ENCODE measurements at places on chromosomes 3 and 15. TPM values are rescaled to one million over a fixed set of nuclear protein-coding genes. Genes with fewer than 3 reads are reported as not detected.
A peak's percentile ranks its signal among the peaks of the same experiment; 100 is the strongest.

DNA sequence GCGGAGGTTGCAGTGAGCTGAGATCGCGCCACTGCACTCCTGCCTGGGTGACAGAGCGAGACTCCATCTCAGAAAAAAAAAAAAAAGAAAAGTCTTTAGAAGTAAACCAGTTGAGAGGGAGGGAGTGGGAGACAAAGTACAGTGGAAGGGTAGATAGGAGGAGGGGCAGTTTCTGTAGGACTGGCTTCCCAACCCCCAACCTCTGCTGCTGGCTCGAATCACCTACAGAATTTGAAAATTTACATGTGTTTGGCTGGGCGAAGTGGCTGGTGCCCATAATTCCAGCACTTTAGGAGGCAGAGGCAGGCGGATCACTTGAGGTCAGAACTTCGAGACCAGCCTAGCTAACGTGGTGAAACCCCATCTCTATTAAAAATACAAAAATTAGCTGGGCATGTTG, 24.1 kb upstream of the SEMA4B start:
- no peak for DNase-seq

DNA sequence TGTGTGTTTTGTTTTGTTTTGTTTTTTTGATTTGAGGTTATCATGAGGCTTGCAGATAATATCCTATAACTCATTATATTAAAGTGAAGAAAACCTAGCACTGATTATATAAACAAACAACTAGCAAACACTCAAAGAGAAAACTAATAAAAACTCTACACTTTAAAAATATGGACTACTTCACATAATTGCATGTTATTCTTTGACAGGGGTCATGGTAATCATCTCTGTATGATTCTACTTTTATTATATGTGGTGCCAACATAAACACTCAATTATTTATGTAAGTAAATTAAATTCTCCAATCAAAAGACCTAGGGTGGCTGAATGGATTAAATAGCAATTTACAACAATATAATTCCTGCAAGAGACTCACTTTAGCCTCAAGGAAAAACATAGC, 44.6 kb upstream of the P3H2 start:
- DNase-seq: no peak

- peak; percentile 9 for DNase-seq
Measured at GRCh38 chr15:70956201-70956995, 63.8 kb downstream of the LRRC49 start.

DNA sequence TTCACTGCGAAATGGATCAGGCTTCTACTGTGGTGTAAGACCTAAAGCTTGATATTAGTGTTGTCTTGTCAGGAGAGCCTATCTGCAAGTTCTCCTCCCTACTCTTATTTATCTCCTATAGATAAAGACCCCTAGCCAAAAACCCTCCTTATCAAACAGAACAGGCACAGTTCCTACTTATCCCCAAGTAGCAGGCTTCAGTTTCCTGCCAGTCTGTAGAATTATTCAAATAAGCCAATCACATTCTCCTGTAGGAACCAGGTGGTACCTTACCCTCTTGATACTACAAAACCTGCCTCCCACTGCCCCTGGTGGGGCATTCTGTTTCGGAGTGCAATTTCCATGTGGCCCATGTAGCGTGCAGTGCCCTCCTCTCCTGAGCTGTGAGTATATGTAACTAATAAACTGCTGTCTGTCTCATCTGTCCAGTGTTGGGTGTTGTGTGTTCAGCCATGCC, 28.7 kb downstream of the HDGFL3 start:
- no peak for DNase-seq

- no peak for DNase-seq
Measured at GRCh38 chr3:64311424-64312061, 86.3 kb upstream of the PRICKLE2 start.

DNA sequence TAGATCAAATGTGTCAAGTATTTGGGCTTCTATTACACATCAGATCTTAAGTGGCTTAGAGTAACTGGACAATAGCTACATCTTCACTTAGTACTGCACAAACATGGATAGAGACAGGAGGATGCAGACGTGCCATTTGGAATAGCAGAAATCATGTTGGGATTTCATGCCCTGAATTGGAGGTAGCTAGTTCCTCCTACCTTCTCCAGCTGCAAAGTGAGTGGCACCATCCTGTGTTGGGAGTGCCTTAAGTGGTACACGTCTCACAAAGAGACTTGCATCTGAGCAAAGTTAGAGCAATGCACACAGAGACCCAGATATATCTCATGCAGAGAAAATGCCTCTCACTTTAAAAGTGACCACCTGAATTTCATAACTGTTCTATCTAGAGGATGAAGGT, 136.5 kb downstream of the SSR3 start:
- DNase-seq: no peak

DNA sequence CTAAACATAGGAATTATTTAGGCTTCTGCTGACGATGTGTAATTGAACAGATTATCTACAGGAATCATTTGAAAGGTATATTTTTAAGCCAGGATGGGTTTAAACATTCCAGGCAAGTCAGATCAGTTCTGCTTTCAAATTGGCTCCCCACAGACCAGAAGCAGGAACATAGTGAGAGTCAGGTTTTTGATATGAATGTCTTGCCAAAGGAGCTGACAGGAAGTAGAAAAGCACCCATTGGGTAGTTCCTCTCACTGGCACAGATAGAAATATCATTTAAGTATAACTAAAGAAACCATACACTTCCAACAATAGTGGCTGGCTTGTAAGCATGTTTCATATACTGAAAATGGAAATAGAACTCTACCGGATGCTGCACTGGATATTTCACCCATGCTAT, 95.2 kb downstream of the CLDN1 start:
- DNase-seq: no peak

GRCh38 chr15:78075490-78076230, 1.9 kb downstream of the TBC1D2B start:
- DNase-seq: peak; percentile 90

DNA sequence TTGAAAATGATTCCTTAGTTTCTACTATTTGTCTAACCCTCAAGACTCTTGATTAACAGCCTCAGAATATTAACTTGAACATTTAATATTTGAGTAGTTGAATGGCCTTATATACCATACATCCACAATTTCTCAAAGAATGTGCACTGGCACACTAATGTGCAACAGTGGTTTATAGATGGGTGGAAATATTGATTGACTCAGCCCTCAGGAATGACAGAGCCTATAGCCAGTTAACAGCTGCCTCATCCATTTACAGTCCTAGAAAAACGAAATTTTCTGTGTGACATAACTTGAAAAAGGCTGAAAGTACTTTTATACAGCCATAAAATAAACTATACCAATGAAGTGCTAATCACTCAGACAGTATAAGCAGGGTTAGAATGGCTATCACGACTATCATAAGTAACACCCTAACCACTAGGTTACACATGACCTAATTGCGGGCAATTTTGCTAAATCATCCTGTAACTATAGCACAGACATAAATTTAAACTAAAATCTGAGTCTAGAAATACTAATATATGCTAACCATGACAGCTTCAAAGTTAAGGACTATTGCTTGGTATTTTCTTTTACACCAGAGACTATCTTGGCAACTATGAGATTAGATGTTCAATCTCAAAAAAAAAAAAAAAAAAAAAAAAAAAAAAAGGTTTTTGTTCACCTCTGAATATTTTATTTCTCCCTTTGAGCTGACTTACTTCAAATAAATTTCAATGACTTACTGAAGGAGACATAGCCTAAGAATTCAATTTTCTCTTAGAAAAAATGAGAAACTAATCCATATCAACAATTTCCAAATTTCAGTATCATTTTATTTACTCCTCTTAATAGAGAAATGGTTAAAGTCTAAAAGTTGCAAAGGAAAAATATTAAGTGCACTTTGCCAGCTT, 9.3 kb downstream of the SECISBP2L start:
- DNase-seq: no peak

DNA sequence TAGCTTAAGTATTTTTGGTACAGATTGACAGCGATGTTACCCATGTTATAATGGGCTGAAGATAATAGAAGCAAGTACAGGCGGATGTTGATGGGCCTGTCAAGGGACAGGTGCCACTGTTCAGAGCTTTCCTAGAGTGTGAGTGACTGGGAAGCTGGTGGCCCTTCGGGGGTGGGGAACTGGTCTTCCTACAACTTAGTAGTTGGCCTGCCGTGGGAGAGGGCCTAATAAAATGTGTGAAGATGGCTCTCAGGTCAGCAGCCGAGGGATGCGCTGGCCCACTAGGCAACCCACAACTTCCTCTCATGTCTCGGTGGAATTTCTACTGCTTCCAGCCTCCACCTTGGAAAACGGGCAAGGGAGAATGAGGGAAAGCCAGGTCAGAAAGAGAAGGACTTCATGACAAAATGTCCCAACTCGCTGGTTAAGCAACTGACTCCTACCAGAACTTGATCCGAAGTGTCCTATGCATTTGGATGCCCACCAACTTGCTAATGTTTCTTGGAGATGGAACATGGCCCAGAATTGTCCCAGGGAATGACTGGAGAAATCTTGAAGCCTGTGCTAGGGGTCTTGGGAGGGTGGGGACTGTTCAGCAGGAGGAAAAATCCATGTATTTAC, 1.4 kb downstream of the GYG1 start:
- DNase-seq: no peak

DNA sequence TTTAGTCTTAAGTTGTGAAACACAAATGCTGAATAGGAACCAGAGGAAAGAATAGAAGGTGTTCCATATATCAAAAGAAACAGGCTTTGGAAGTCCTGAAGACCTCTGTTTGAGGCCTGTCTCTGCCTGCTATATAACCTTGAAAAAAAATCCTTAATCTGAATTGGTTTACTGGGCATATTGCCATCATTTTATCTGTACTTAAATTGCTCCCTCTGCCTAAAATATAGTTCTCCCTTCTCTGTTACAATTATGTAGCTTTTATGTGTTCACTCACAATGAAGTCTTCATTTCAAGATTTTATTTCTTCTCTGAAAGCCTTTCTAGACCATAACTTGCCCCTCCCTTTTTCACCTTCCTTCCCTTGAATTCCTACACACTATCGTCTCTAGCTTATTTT, 21.2 kb downstream of the ARL13B start:
- DNase-seq: no peak

DNA sequence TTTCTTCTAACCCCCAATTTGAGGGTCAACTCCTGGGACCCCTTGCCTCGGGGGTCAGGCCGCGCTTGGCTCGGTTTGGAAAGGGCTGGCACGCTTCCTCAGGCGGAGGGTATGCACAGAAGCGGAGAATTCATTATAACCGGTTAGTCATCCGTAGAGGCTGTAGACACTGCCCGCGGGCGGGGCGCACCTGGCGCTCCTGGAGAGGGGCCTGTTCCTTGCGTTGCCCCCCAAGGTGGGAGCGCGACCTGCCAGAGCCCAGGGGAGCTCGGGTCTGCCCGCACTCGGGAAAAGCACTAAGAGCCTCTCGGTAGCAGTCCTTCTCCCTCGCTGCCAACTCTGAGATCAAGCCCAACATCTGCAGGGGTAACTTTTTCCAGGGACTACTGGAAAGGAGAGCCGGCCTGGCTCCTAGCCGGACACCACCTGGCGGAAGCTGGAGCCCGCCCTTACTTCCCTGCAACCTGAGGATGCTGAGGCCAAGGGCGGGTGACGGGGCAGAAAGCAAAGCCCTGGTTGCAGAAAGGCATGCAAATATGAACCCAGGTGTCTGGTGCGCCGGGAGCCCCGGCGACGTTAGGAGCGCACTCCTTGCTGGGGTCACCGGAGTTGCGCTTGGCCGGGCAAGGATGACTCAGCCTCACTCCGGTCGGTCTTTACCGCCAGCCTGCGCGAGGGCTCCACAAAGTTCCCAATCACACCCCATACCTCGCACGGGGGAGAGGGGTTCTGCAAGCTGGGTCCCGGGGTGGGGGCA, 1.5 kb upstream of the CACNA2D3 start:
- no peak for DNase-seq

- DNase-seq: no peak
Measured at GRCh38 chr3:171491361-171491760, 31.2 kb upstream of the TNIK start.

GRCh38 chr3:13594991-13595421, 46.1 kb downstream of the FBLN2 start:
- DNase-seq: no peak

GRCh38 chr3:67882981-67883380, 228.6 kb upstream of the SUCLG2 start:
- no peak for DNase-seq

- no peak for DNase-seq
Measured at GRCh38 chr15:74045636-74046274, 36.6 kb downstream of the GOLGA6A start.

DNA sequence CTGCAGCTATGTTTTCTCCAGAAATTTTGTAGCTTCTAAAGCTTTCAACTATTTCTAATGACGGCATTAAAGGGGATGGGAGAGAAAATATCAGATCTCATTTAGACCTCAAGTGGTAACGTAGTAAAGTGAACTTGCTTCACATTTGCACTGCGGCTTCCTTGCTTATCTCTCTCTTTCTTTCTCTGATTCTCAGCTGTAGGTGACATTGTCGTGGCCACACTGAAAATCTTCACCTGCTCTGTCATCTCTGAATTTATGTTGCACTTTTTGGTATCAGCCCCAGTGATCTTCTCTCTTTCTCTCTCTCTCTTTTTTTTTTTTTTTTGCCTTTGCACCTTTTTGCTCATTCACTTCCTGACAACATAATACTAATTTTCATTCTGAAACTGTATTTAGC, 254.1 kb upstream of the SATB1 start:
- no peak for DNase-seq

The AHSG gene
- not detected for total RNA-seq

The SLITRK3 gene
- total RNA-seq: 0.10 TPM

The ALS2CL gene
- 21.0 TPM for total RNA-seq

The SLC28A2 gene
- not detected for total RNA-seq

The RASGRP1 gene
- total RNA-seq: 4.5 TPM

The CDHR4 gene
- total RNA-seq: not detected

All from skin of body (tissue), 3 donors.